Liver (tissue), 10 donors: ENCODE measurements at places on chromosomes 6 and 20. TPM values are rescaled to one million over a fixed set of nuclear protein-coding genes. Genes with fewer than 3 reads are reported as not detected.

DNA sequence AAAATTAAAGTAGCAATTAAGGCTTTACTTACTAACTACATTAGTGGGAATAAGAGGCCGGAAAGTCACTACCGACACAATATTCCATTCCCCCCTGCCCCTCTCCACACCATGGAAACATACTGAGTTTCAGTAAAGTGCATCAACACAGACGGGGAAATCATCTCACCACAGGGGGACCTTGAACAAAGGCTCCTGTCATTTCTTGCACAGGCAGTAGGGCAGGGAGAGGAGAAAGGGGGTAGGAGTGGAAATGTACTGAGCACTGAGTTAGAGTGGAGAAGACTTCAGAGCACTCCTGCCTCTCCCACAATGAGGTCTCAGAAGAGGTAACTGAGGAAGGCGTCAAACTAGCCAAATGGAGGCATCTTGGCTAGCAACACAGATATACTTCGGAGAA lies 1426.9 kb upstream of the EYS start:
- no peak overlapping the region for H3K27ac ChIP-seq
- DNase-seq = no peak
- no peaks in the 10 kb centered on the region for H3K27me3 ChIP-seq
- H3K4me1 ChIP-seq = no peaks in the 10 kb centered on the region
- no peaks in the 10 kb centered on the region for H3K36me3 ChIP-seq
- no peak overlapping the region for H3K4me3 ChIP-seq

GRCh38 chr6:71406865-71407860 lies 118.6 kb downstream of the OGFRL1 start:
- no peak for DNase-seq
- H3K27ac ChIP-seq = no peak overlapping the region
- peaks cover 36% of the 10 kb centered on the region for H3K4me1 ChIP-seq
- H3K36me3 ChIP-seq = peaks cover 4% of the 10 kb centered on the region
- no peak overlapping the region for H3K4me3 ChIP-seq

DNA sequence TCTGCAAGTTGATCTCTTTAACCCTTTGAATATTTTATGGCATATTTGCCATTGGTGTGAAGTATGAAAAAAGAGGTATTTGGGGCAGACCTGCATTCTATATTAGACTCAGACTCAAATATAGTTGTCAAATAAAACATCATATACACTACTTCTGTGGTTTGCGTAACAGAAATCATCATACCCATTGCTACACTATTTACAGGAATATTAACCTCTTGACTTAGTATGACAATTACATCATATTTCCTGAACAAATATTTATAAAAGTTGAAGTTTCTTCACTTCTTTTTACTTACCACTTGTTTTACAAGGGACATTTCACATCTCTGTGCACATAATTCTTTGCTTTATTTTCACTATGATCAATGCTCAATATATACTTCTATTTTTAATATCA lies 206.0 kb downstream of the HAO1 start:
- no peak overlapping the region for H3K4me3 ChIP-seq
- no peaks in the 10 kb centered on the region for H3K36me3 ChIP-seq
- H3K4me1 ChIP-seq = no peaks in the 10 kb centered on the region
- no peak for DNase-seq
- H3K27ac ChIP-seq = no peak overlapping the region

GRCh38 chr6:122995921-122996793 lies at the start of gene CLVS2:
Gene CLVS2 (plus strand): TSS chr6:122996235. CDS start chr6:122997778, 1,543 bp downstream.
- no peak for DNase-seq
- peaks cover 13% of the 10 kb centered on the region for H3K4me1 ChIP-seq
- no peaks in the 10 kb centered on the region for H3K27me3 ChIP-seq
- no peak within 1 kb of the TSS for H3K27ac ChIP-seq
- no peak within 1 kb of the TSS for H3K4me3 ChIP-seq

- H3K4me1 ChIP-seq = peaks cover 3% of the 10 kb centered on the region
- peak overlapping the region; percentile 20 for H3K27ac ChIP-seq
- peak; percentile 77 for DNase-seq
- H3K27me3 ChIP-seq = no peaks in the 10 kb centered on the region
- peaks cover 2% of the 10 kb centered on the region for H3K36me3 ChIP-seq
These were observed 14.5 kb downstream of the GNL1 start for GRCh38 chr6:30541515-30542403.

- H3K36me3 ChIP-seq = no peaks in the 10 kb centered on the region
- no peak for DNase-seq
- H3K27me3 ChIP-seq = no peaks in the 10 kb centered on the region
- no peak overlapping the region for H3K4me3 ChIP-seq
These were observed 178.8 kb upstream of the PRDM1 start for GRCh38 chr6:105907301-105907700.

GRCh38 chr20:56032251-56032650 lies 26.9 kb upstream of the CBLN4 start:
- H3K27me3 ChIP-seq = no peaks in the 10 kb centered on the region
- no peak overlapping the region for H3K27ac ChIP-seq
- H3K4me1 ChIP-seq = no peaks in the 10 kb centered on the region
- H3K36me3 ChIP-seq = no peaks in the 10 kb centered on the region

GRCh38 chr20:53926428-53927028 lies 143.9 kb downstream of the BCAS1 start:
- H3K4me1 ChIP-seq = no peaks in the 10 kb centered on the region
- H3K27ac ChIP-seq = no peak overlapping the region
- no peaks in the 10 kb centered on the region for H3K27me3 ChIP-seq

DNA sequence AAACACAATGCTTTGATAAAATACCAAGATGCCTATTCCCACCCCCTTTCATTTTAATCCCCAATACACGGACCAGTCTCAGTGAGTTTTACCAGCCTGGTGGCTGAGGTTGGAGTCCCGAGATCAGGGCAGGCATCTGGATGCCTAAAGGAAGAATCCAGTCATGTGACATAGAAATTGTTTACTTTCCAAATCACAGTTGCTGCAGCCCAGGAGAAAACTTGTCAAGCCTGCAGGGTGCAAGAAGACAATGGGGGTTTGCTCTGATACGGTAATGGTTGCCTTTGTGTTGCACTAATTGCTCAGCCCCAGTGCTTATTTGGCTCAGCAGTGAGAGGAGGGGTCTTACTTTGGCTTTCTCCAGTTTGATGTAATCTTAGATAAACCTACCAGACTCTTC lies 308.5 kb upstream of the POU3F2 start:
- no peaks in the 10 kb centered on the region for H3K27me3 ChIP-seq
- H3K27ac ChIP-seq = no peak overlapping the region
- no peak for DNase-seq

GRCh38 chr6:30154709-30155519 lies 6.1 kb downstream of the TRIM10 start:
- no peaks in the 10 kb centered on the region for H3K27me3 ChIP-seq
- H3K4me1 ChIP-seq = peaks cover 23% of the 10 kb centered on the region
- DNase-seq = no peak
- no peak overlapping the region for H3K4me3 ChIP-seq
- H3K36me3 ChIP-seq = no peaks in the 10 kb centered on the region
- peak overlapping the region; percentile 54 for H3K27ac ChIP-seq

DNA sequence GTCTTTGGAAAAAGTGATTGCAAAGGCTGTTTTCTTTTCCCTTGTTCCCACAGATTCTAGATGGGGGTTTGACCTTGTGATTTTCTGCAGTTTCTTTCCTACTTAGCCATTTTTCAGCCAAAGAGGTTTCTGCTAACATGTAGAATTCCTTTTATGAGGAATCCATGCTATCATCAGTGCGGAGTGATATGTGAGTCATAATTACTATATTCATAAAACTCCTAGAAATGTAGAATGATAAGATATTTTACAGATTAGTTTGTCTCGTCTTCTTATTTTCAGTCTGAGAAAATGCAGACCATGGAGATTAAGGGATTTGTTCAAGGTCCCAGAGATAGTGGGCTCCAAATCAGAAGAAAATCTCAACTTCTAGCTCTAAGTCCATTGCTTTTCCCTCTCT lies 98.6 kb downstream of the KCNQ5 start:
- H3K36me3 ChIP-seq = no peaks in the 10 kb centered on the region
- no peak overlapping the region for H3K4me3 ChIP-seq
- no peaks in the 10 kb centered on the region for H3K27me3 ChIP-seq
- no peak overlapping the region for H3K27ac ChIP-seq

DNA sequence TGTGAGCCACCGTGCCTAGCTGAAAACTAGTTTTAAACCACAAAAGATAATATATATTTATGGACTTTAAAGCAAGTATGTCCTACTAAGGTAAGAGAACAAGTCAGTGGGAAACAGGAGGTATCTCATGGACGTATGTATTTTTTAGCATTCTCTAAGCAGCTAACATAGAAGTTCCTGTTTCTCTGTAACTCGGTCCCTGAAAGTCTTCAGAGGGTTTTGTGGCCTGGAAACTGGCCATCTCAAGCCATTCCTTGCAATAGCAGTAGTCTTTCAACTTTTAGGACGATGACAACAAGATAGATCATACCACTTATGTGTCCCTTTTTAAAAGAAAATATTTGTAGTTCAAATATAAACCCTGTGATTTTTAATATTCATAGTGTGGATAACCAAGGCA lies 95.6 kb upstream of the RALGAPA2 start:
- H3K27me3 ChIP-seq = no peaks in the 10 kb centered on the region
- no peaks in the 10 kb centered on the region for H3K36me3 ChIP-seq
- H3K4me3 ChIP-seq = no peak overlapping the region
- no peak for DNase-seq
- no peaks in the 10 kb centered on the region for H3K4me1 ChIP-seq
- H3K27ac ChIP-seq = no peak overlapping the region

- H3K27me3 ChIP-seq = no peaks in the 10 kb centered on the region
- no peak for DNase-seq
- H3K36me3 ChIP-seq = no peaks in the 10 kb centered on the region
- H3K27ac ChIP-seq = no peak overlapping the region
These were observed 241 bp upstream of the CFAP206 start for GRCh38 chr6:87407561-87407900.

GRCh38 chr6:109799664-109800063 lies 108.6 kb downstream of the FIG4 start:
- H3K4me3 ChIP-seq = no peak overlapping the region
- peaks cover 2% of the 10 kb centered on the region for H3K36me3 ChIP-seq
- H3K27me3 ChIP-seq = no peaks in the 10 kb centered on the region

DNA sequence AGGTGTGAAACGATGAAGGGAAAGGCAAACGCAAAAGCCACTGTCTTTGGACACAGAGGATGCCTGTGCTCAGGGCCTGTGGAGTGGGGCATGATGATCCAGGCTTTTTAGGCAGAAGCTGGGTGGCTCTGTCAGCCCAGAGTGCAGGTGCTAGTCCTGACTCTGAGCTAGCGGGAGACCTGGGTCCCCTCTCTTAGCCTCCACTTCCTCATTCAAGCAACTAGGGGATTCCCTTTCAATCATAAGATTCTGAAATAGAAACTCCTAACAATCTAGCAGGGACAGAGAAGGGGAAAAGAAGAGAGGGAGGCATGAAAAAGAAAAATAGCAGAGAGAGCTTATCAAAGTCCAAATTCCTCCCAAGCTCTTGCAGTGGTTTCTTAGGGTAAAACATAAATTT lies 7.6 kb upstream of the HIVEP2 start:
- no peak for DNase-seq
- no peak overlapping the region for H3K27ac ChIP-seq
- H3K36me3 ChIP-seq = no peaks in the 10 kb centered on the region
- peaks cover 7% of the 10 kb centered on the region for H3K4me1 ChIP-seq
- no peak overlapping the region for H3K4me3 ChIP-seq
- no peaks in the 10 kb centered on the region for H3K27me3 ChIP-seq

DNA sequence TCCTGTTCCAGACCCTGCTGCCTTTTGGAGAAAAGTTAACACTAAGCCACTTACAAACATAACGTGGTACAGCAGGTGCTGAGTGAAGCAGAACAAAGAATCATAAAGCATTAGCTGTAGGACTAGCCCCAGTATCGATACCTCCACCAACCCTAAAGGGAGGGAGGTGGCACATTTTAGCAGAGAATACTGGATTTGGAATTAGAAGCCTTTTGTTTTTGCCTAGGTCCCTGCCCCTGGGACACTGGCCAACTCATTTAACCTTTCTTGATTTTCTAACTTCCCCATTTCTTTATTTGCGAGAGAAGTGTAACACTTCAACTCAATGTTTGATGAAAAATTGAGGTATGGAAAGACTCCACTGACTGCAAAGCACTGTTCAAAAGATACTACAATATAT lies 93.5 kb downstream of the B3GAT2 start:
- H3K4me3 ChIP-seq = no peak overlapping the region
- no peak for DNase-seq
- H3K27ac ChIP-seq = no peak overlapping the region
- H3K27me3 ChIP-seq = no peaks in the 10 kb centered on the region
- no peaks in the 10 kb centered on the region for H3K36me3 ChIP-seq
- H3K4me1 ChIP-seq = no peaks in the 10 kb centered on the region

DNA sequence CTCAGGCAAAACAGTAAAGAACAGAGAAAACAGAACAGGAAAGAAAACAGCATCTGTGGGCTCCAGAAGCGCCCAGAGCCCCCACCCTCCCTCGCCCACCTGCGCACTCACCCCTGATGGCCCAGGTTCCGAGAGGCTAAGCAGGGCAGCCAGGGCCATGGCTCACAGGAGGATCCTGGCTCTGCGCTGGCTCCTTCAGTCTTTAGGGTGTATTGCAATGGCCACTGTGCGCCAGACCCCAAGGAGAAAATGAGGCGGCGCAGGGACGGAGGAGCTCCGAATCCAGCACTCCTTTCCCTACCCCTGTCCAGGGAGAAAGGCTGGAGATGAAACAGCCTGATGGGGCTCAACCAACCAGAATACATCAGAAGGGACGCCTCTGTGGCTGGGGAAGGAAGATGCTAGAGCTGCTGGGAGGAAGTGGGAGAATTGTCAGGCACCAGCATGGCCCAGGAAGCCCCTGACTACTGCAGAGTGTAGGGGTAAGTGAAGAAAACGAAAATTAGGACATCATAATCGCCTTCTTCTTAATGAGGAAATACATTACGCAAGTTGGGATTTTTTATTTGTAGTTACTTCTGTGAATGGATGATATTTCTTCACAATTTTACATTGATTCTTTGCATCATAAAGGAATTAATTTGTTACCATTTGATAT lies 49.0 kb downstream of the COL11A2 start:
- H3K4me3 ChIP-seq = no peak overlapping the region
- H3K27ac ChIP-seq = no peak overlapping the region
- H3K4me1 ChIP-seq = no peaks in the 10 kb centered on the region
- no peak for DNase-seq
- no peaks in the 10 kb centered on the region for H3K36me3 ChIP-seq

DNA sequence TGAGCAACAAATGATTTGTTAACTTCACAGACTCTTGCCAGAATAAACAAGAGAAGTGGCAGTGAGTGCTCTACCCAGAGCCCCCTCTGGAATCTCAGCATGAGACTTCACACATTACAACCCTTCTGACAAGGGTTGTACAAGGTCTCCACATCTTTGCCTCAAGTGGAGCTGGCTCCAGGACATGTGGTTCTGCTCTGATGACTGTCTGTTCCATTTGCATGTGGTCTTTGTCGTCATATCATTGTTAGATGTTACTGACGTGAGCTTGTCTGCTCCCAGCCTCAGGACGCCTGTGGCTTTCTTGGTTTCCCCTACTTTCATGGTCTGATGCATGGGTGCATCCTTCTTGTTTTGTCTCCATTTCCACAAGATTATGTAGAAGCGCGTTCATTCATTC lies 115.0 kb downstream of the SLC24A3 start:
- H3K4me1 ChIP-seq = no peaks in the 10 kb centered on the region
- H3K27me3 ChIP-seq = no peaks in the 10 kb centered on the region
- DNase-seq = no peak

The FAM83B gene
- total RNA-seq = 0.19 TPM

The ADGRG6 gene
- total RNA-seq = 110 TPM

The TREM2 gene
- total RNA-seq = not detected

The MDC1 gene
- 9.0 TPM for total RNA-seq

The NKAPL gene
- total RNA-seq = 0.56 TPM

The ACSS1 gene
- 37.2 TPM for total RNA-seq

The FAM83C gene
- total RNA-seq = 0.05 TPM

The GFRAL gene
- not detected for total RNA-seq

The THBD gene
- total RNA-seq = 1.4 TPM

The APMAP gene
- 378 TPM for total RNA-seq

The GMDS gene
- 3.5 TPM for total RNA-seq

The ULBP3 gene
- 0.92 TPM for total RNA-seq

The AHCY gene
- 105 TPM for total RNA-seq

The PRRT1 gene
- total RNA-seq = not detected

The HACE1 gene
- total RNA-seq = 3.7 TPM

The GHRH gene
- total RNA-seq = not detected

The ARFGEF3 gene
- 0.19 TPM for total RNA-seq
